Karpas-422 (cell line): ENCODE measurements at places on chromosomes 16 and 17. TPM values are rescaled to one million over a fixed set of nuclear protein-coding genes. Genes with fewer than 3 reads are reported as not detected.

Gene RGS9
- 12.9 and 13.4 TPM in 2 replicates for total RNA-seq

GRCh38 chr17:5788266-5788900, 204.1 kb upstream of the NLRP1 start:
- H3K27ac ChIP-seq: no peak overlapping the region
- H3K4me1 ChIP-seq: peaks cover 21% of the 10 kb centered on the region
- H3K36me3 ChIP-seq: no peaks in the 10 kb centered on the region
- no peak overlapping the region for H3K4me3 ChIP-seq

Gene NUBP1
- total RNA-seq: 17.7 and 23.1 TPM in 2 replicates

Gene KCNG4
- not detected in 2 replicates for total RNA-seq

Gene KRT31
- total RNA-seq: not detected in 2 replicates

DNA sequence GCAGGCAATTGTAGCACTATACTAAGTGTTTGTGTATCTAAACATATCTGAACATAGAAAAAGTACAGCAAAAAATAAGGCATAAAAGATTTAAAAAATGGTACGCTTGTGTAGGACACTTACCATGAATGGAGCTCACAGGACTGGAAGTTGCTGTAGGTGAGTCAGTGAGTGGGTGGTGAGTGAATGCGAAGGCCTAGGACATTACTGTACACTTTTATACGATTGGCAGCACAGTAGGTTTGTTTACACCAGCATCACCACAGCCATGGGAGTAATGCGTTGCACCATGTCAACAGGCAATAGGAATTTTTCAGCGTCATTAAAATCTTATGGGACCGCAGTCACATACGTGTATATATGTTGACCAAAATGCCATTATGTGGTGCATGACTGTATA, 45.6 kb downstream of the DNAH9 start:
- no peak for DNase-seq
- H3K27me3 ChIP-seq: no peaks in the 10 kb centered on the region
- H3K36me3 ChIP-seq: no peaks in the 10 kb centered on the region
- no peaks in the 10 kb centered on the region for H3K4me1 ChIP-seq
- H3K4me3 ChIP-seq: no peak overlapping the region
- H3K27ac ChIP-seq: no peak overlapping the region

DNA sequence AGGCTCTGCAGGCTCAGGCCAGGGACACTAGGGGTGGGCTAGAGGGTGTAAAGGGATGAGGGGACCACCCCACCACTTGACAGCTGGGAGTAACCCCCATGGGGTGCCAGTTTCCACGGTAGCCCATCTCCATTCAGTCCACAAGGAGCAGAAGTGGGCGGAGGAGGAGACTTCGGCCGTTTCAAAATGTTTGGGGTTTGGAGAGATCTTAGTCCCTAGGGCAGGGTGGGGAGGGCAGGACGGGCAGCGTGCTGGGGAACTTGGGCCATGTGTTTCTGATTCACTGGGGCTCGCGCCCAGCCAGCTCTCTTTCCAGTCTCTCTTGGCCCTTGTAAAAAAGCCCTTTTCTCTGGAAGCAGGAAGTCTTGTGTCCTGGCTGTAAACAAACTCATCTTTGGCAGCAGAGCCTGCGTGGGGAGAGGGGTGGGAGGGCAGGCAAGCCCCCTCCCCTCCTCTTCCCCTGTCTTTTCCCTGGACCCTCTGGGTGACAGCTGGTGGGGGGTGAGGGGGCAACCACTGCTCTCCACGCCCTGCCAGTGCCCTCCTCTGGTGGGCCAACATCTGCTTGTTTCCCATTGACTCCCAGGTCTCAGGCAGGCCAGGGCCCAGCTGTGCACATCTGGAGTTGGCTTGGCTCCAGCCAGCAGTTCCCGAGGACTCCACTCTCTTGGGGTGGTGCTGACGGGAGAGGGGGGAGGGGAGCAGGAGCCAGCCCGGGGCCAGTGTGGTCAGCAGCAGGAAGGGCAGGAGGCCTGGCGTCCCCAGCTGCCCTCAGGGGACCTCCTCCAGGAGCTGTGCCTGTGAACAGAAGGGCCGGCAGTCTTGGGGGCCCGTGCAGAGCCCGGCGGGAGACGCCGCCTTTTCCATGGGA, 8.1 kb downstream of the CYGB start:
- no peak overlapping the region for H3K27ac ChIP-seq
- peak overlapping the region; percentile 67; the same call in 1 of the 2 replicates for H3K4me3 ChIP-seq
- no peaks in the 10 kb centered on the region for H3K36me3 ChIP-seq

DNA sequence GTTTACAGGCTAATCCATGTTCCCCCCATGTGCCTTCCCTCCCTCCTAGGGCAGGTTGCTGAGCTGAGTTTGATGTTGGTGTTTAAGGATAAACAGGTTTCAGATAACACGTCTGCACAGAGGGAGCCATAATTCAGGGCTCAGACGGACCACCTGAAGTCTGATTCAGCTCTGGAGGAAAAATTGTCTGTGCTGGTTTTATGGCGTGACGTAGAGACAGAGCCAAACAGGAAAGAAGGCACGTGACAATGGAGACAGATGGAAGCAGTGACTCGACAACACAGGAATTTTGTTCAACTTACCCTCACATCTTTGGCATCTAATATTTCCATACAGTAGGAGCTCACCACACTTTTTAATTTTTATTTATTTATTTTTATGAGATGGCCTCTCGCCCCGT, 10.7 kb upstream of the USP10 start:
- H3K4me1 ChIP-seq: peaks cover 3% of the 10 kb centered on the region
- no peak overlapping the region for H3K27ac ChIP-seq
- no peak overlapping the region for H3K4me3 ChIP-seq
- no peaks in the 10 kb centered on the region for H3K36me3 ChIP-seq

Gene MT1F
- 36.3 and 68.5 TPM in 2 replicates for total RNA-seq

Gene MYH3
- total RNA-seq: 1.0 and 1.7 TPM in 2 replicates

Gene RUNDC3A
- total RNA-seq: 1.5 and 2.3 TPM in 2 replicates

GRCh38 chr16:15966420-15966819, 17.0 kb downstream of the ABCC1 start:
- DNase-seq: no peak
- no peak overlapping the region for H3K27ac ChIP-seq
- no peaks in the 10 kb centered on the region for H3K27me3 ChIP-seq
- no peaks in the 10 kb centered on the region; the same call in 1 of the 2 replicates for H3K4me1 ChIP-seq

DNA sequence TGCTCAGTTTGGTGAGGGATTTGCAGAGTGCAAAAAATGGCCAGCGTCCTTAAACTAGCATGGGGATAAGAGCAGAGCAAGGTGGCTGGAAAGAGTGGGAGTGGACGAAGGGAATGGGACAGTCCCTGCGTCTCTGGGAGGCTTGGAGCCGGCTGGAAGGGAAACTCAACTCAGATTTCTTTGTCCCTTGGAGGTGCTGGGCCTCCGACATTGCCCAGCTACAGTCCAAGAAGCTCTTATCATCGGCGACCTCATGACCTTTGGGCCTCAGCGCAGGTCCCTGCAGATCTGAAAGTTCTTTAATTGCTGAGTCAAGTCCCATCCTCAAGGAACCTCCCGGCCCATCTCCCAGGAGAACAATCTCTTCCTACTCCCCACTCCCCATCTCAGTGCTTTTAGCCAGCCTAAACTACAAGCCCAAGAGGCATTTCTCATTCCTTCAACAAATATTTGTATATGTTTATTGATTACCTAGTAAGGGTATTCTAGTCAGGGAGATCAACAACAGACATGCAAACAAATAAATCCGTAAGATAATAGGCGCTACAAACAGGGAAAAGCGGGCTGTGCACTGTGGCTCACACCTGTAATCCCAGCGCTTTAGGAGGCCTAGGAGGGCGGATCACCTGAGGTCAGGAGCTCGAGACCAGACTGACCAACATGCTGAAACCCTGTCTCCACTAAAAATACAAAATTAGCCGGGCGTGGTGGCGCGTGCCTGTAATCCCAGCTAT, 985 bp upstream of the TMEM107 start:
- H3K4me1 ChIP-seq: peaks cover 37% of the 10 kb centered on the region
- peak overlapping the region; percentile 80; the same call in 1 of the 2 replicates for H3K27ac ChIP-seq
- H3K4me3 ChIP-seq: peak overlapping the region; percentile 99
- no peaks in the 10 kb centered on the region for H3K27me3 ChIP-seq
- DNase-seq: no peak

GRCh38 chr17:62614142-62614541, 13.3 kb upstream of the MRC2 start:
- H3K27ac ChIP-seq: no peak overlapping the region
- no peak overlapping the region for H3K4me3 ChIP-seq
- H3K27me3 ChIP-seq: no peaks in the 10 kb centered on the region
- peaks cover 12% of the 10 kb centered on the region; the same call in 1 of the 2 replicates for H3K36me3 ChIP-seq
- no peak for DNase-seq

- H3K27me3 ChIP-seq: no peaks in the 10 kb centered on the region
- no peak for DNase-seq
- H3K4me3 ChIP-seq: no peak overlapping the region
Measured at GRCh38 chr16:63497408-63497807, 1461.2 kb upstream of the CDH8 start.

- H3K4me3 ChIP-seq: no peak overlapping the region
- 0 out of 2 replicates have a peak, but pooled peaks cover 3% of the 10 kb centered on the region for H3K36me3 ChIP-seq
- H3K4me1 ChIP-seq: peaks cover 5% of the 10 kb centered on the region
- no peak overlapping the region for H3K27ac ChIP-seq
- no peak for DNase-seq
- no peaks in the 10 kb centered on the region for H3K27me3 ChIP-seq
Measured at GRCh38 chr17:68418876-68419275, 38.4 kb downstream of the WIPI1 start.

DNA sequence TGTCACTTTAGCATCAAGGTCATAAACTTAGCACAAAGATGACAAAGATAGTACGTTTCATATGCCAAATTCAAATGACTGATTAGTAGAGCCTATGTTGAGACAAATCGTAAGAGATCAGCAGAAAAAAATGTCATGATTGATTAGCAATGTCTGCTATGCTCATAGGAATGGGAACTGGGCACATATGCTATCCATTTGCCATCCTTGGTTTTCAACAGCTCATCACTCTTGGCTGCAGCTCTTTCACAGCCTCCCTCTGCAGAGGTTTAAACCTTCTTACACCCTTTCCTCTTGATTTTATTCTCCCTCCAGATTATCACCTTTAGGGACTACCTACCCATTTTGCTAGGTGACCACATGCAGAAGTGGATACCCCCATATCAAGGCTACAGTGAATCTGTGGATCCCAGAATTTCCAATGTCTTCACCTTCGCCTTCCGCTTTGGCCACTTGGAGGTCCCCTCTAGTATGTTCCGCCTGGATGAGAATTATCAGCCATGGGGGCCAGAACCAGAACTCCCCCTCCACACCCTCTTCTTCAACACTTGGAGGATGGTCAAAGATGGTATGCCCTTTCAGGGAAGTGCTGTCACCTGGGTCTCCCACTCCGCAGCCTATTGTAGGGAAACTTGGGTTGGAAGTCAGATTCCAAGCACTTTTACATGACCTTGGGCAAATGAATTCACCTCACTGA, 16.2 kb downstream of the MPO start:
- H3K27me3 ChIP-seq: no peaks in the 10 kb centered on the region
- H3K4me1 ChIP-seq: no peaks in the 10 kb centered on the region
- H3K4me3 ChIP-seq: no peak overlapping the region
- H3K36me3 ChIP-seq: no peaks in the 10 kb centered on the region
- DNase-seq: no peak

Gene FOXO3B
- 3.8 and 7.5 TPM in 2 replicates for total RNA-seq

DNA sequence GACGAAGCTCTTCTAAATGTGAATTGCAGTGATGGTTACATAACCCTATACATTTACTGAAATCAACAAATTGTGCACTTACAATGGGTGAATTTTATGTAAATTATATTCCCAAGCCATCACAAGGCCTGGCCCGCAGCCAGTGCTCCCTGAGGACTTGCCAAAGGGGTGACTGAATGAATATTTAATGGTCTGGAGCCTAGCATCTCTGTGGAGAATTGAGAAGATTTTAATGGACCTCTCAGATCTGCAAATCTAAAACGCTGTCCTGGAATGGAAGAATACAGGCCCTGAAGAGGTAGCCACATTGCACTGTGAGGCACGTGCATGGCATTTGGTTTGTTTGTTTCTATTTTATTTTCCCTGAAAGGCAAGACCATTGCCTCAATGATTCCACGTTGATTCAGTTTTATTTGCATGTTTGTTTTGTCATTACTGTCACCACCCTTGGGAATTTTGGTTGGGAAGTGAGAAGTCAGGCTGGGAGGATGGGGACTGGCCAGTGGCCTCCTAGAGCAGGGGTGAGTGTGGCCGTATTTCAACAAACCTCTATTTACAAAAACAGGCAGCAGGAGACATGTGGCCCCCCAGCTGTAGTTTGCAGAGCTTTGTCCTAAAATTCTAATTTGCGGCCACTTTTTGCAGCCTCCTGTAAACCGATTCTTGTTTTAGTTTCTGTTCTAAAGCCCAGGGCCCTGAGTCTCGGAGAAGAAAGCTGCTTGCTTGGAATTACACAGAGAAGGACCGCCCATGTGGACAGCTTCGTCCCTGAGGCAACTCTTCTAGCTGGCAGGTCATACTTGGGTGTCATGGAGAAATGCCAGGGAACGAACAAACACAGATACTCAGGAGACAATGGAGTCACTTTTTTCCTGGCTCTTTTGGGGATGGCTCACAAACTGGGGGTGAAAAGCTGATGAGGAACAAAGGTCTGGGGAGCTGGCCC, 40.5 kb upstream of the GCSH start:
- no peaks in the 10 kb centered on the region for H3K27me3 ChIP-seq
- no peak overlapping the region for H3K4me3 ChIP-seq
- H3K4me1 ChIP-seq: no peaks in the 10 kb centered on the region
- H3K36me3 ChIP-seq: no peaks in the 10 kb centered on the region
- DNase-seq: no peak

GRCh38 chr16:24854607-24855171, 8.9 kb downstream of the SLC5A11 start:
- H3K36me3 ChIP-seq: no peaks in the 10 kb centered on the region
- no peak overlapping the region for H3K27ac ChIP-seq
- no peak for DNase-seq
- no peaks in the 10 kb centered on the region for H3K4me1 ChIP-seq
- H3K27me3 ChIP-seq: no peaks in the 10 kb centered on the region

Gene ITGAL
- 0.07 and 0.51 TPM in 2 replicates for total RNA-seq

GRCh38 chr16:17657045-17657444, 186.3 kb upstream of the XYLT1 start:
- no peak overlapping the region for H3K27ac ChIP-seq
- no peaks in the 10 kb centered on the region for H3K36me3 ChIP-seq
- no peaks in the 10 kb centered on the region for H3K4me1 ChIP-seq

GRCh38 chr17:73324160-73324475, 12.3 kb upstream of the CDC42EP4 start:
- no peak for DNase-seq
- H3K27ac ChIP-seq: no peak overlapping the region
- H3K27me3 ChIP-seq: no peaks in the 10 kb centered on the region
- no peaks in the 10 kb centered on the region for H3K36me3 ChIP-seq

DNA sequence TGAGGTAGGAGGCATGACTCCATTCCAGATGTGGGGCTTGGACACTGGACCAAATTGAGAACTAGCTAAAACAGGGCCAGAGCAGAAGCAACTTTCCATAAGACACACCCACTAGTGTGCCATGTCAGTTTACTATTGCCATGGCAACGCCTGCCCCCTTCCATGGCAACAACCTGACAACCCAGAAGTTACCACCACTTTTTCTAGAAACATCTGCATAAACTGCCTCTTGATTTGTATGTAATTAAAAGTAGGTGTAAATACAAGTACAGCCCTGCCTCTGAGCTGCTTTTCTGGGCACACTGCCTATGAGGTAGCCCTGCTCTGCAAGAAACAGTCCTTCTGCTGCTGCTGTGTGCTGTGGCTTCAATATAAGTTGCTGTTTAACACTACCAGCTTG, 19.5 kb upstream of the SCNN1B start:
- no peak overlapping the region for H3K27ac ChIP-seq
- no peaks in the 10 kb centered on the region for H3K27me3 ChIP-seq
- no peaks in the 10 kb centered on the region for H3K36me3 ChIP-seq

- no peak overlapping the region for H3K4me3 ChIP-seq
- no peaks in the 10 kb centered on the region for H3K27me3 ChIP-seq
- no peaks in the 10 kb centered on the region for H3K36me3 ChIP-seq
- DNase-seq: peak; percentile 81
Measured at GRCh38 chr17:32936894-32937500, 9.0 kb downstream of the TMEM98 start.
